ENCODE measurements at places on chromosomes 1 and 21. TPM values are rescaled to one million over a fixed set of nuclear protein-coding genes. Genes with fewer than 3 reads are reported as not detected.

The CASZ1 gene
- total RNA-seq = 33.7 TPM

The RBM11 gene
- total RNA-seq = 2.7 TPM

The DDOST gene
- total RNA-seq = 182 TPM

The ZNF593 gene
- total RNA-seq = 25.9 TPM

The HAO2 gene
- 30.5 TPM for total RNA-seq

The GUCA2B gene
- not detected for total RNA-seq

The IL20 gene
- not detected for total RNA-seq

The RGS13 gene
- total RNA-seq = not detected

The FAM110D gene
- total RNA-seq = 1.5 TPM

The HFM1 gene
- 9.0 TPM for total RNA-seq

The F13B gene
- total RNA-seq = not detected

The RAD54L gene
- 6.7 TPM for total RNA-seq

Measured in metanephros (tissue), 2 donors.